ENCODE measurements at places on chromosomes 3 and 15.

GRCh38 chr3:149199474-149199873, 22.2 kb downstream of the CP start:
- DNase-seq, result no peak

- no peak for DNase-seq
These were observed 47.4 kb downstream of the ADAMTS7 start for GRCh38 chr15:78763796-78764241.

DNA sequence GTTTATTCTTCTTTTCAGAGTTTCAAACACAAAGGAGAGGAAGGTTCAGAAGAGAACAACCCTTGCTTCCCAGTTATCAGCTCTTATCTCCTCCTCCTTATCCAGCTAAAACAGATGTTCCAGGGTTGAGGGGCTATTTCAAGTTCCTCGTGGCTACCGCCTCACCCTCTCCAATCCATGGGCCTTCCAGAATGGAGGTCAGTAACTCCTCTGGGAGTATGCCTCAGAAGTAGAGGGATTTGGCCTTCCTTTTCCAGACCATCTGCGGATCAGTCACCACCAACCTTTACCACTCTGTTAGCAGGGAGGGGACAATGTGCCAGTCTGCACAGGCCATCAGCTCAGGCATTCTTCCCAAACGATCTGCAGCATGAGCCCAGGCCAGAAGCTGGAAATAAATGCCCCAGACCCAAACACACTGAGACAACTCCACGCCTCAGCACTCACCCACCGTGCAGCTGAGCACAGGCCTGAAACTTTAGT, 14.8 kb downstream of the HTR3C start:
- DNase-seq, result no peak

- no peak for DNase-seq
These were observed 157.2 kb downstream of the TIGIT start for GRCh38 chr3:114451051-114451451.

DNA sequence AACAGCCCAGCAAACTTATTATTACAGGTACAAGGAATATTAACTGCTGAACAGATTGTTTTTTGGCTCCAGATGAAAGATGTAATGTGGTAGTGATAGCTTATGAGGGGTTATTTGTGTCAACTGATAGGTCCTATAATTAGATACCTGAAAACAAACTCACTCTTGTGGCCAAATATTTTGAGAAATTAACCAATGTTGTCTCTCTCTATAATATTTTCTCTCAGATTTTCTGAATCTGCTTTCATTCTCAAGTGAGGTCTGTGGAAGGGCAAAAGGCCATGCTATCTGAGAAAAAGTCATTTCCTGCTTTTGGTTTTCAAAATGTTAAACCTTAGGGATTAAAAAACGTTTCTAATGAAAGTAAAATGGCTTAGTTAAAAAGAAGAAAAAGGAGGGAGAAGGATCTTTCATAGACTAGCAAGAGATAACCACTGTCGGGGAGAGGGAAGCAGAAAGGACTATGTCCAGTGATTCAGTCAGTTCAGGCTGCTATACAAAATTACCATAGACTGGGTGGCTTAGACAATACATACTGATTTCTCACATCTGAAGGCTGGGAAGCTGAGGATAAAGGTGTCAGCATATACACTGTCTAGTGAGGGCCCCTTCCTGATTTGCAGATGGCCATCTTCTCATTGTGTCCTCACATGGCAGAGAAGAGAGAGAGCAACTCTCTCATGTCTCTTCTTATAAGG, 277.5 kb upstream of the P2RY1 start:
- no peak for DNase-seq

All from DND-41 (cell line).